ENCODE measurements at places on chromosomes 4 and X. TPM values are rescaled to one million over a fixed set of nuclear protein-coding genes. Genes with fewer than 3 reads are reported as not detected.

DNA sequence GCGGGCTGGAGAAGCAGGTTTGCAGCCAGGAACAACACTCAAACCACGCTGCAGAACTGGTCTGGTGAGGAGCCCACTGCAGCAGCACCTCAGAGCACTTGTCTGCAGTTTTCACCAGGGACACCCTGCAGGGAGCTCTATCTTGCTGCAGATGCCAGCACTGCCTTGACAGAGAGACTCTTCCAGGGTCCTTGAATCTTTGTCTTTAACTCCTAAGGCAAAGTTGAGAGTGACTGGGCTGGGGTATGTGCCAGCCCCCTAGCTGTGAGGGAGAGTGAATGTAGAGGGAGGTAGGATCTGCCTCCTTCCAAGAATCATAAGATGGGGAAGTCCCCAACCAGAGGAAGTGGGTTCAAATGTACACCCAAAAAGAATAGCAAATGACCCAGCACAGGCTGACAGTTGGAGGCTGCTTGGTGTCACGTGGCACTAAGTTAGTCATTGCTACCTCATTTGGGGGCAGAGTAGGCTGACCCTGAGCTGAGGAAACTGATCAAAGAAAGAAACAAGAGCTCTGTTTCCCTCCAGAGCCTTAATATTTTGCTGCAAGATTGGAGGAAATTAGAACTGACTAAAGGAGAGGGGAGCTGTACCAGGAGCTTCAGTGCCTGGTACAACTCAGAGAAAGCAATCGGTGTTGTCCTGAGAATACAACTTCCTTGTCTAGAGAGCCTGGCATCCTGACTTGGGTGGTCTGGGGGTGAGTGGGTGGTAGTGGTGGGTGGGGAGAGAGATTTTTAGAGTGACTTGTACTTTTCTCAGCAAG lies 28.2 kb upstream of the HUWE1 start:
- DNase-seq, result no peak

GRCh38 chr4:38902695-38903094 lies 35.1 kb downstream of the FAM114A1 start:
- peak; percentile 13 for DNase-seq

DNA sequence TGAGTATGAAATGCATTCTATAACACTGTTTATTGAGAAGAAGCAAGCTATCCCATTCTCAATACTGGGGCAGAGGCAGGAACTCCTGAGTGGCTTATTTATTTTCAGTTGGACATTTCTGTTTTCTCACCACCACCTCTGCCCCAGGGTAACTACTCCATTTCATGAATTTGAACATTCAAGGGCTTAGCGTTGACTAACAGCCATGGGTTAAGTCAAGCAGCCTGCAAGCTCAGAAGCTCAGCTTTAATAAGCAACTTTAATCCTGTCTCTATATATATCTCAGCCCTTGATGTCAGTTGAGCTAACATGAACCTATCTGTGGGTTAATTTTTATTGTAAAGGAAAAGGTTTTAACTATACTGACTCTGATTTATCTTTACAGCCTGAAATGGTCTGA lies 93.8 kb downstream of the MBNL3 start:
- DNase-seq, result no peak

DNA sequence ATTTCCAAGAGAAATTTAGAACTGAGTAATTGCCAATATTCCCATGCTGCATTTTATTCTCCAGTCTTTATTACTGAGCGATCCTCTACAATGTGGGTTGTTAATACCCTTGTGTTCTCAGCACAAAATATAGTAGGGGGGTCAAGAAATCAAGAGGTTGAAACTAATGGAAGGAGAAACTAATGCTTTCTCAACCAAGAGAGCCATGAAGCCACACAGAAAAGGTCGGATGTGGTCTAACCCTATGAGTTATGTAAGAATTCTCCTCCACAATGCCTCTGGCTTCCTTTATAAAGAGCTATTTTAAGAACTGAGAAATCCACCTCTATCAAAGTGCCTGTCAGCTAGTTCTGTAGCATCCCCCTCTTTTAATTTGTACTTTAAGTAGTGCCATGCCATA lies 268.5 kb downstream of the CHIC1 start:
- no peak for DNase-seq

Gene CSAG3
- polyA plus RNA-seq, result not detected

Gene PCDH18
- polyA plus RNA-seq, result not detected
